ENCODE measurements at places on chromosomes 3 and 15.

- no peak for DNase-seq
Observed at GRCh38 chr3:128537091-128537703, 44.2 kb upstream of the GATA2 start.

- no peak for DNase-seq
Observed at GRCh38 chr3:151501171-151501922, 40.5 kb upstream of the IGSF10 start.

DNA sequence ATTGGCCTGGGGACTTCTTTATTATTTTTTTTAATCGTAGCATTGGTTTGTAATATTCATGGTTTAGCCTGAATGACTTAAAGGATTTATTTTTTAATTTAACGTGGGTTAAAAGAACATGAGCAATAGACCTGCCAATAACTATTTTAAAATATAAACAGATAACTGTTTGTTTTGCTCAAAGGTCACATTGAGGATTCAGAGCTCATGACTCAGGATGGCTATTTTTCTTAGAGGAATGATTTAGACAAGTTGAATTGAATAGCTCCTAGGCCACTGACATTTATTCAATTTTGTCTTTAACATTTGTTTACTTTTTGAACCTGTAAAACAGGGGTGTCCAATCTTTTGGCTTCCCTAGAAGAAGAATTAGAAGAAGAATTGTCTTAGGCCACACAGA is 68.5 kb downstream of the ITPR1 start:
- DNase-seq: no peak

DNA sequence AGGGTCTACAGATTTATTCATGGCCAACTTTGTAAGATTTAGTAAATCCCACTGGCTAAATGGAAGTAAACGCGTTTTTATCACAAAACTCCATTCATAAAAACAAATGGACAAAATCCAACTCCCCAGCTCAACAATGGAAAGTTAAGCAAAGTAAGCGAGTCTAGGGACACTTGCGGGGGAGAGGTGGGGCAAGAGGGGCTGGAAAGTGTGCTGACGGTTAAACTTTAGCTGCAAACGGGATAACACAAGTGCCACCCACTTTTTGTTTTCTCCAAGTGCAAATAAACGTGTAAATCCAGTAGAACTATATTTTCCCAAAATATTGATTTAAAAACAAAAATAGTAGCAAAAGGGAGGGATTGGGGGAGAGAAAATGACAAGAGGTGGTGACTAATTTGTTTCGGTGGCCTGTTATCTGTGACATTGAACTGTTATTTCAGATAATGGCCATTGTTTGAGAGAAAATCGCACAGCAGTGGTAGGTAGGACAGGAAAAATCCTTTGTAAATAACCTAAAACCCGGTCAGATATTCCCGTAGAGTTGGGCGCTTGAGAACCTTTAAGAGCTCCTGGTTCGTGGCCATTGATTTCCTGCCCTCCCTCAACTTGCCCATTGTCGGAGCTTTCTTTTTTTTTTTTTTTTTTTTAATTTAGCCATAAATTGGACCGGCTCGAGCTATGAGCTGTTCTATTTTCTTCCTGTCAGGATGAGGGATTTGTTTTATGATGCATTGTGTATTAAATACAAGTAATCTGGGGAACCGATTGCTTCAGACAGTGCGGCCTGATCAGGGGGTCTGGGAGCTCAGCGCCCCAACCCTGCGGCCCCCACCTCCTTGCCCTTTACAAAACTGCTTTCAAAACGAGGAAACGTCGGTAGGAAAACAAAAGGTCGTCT is 514.8 kb downstream of the MECOM start:
- no peak for DNase-seq

- no peak for DNase-seq
Observed at GRCh38 chr3:122660297-122660974, 20.2 kb upstream of the PARP14 start.

DNA sequence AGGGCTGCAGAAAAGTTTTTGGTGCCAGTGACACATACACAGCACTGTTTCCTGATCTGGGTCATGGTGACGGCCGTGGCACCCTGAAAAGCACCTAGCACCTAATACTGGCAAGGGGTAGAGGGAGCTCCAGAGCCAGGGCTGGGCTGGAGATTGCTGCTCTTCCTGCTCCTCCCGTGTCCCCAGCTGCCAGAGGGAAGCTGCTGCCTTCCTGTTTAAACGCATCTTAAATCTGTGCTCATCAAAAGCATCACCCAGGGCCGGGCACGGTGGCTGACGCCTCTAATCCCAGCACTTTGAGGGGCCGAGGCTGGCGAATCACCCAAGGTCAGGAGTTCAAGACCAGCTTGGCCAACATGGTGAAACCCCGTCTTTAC is 156.7 kb upstream of the MEF2A start:
- DNase-seq: peak; percentile 75

GRCh38 chr15:56460947-56461346 is 4.0 kb downstream of the MNS1 start:
- no peak for DNase-seq

All from kidney glomerular epithelial cell (primary cell).